ENCODE measurements at places on chromosomes 3 and 15.

- no peak for DNase-seq
These were observed 293.0 kb upstream of the ATP11B start for GRCh38 chr3:182500289-182500688.

GRCh38 chr3:53009826-53010539, 35.9 kb downstream of the SFMBT1 start:
- DNase-seq = no peak

DNA sequence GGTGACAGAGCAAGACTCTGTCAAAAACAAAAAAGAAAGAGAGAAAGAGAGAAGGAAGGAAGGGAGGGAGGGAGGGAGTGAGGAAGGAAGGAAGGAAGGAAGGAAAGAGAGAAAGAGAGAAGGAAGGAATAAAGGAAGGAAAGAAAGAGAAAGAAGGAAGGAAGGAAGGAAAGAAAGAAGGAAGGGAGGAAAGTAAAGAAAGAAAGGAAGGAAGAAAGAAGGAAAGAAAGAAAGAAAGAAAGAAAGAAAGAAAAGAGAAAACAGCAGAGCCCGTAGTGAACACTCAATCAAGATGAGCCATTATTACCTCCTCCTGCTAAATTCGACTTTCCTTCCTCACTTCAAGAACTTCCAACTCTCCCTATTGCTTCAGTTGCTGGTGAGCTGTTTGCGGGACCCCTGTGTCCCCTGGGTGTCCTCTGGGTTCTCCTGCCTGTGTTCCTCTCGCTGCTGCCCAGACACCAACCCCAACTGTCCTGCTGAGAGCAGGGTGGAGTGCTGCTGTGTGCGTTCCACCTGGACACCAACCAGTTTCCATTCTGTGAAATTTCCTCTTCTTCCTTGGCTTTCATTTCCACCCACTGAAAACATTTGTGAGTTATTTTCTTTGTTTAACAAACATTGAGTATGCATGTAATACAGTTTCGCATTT, 266.4 kb downstream of the FAM43A start:
- DNase-seq = no peak

DNA sequence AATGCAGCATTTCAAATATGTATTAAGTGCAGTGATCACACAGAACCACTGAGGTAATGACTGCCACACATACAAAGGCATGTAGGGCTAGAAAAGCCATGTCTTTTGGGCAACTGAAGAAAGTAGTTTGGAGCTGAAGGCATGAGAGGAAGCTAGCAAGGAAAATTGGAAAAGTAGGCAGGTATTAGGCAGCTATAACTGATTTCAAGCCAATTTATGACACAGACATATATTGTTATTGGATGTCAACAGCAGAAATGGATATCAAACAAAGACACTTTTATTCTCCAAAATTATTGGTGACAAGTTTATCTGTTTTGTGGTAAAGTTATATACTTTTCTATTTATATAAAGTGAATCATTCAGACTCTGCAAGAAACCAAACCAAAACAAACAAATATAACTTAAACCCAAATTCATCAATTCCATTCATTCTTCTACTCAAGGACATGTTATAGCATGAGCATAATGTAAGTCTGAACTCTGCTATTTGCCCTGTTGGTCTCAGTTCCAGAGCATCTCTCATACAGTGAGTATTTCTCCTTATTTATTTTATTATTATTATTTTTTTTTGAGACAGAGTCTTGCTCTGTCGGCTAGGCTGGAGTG, 307.4 kb upstream of the COL8A1 start:
- no peak for DNase-seq

DNA sequence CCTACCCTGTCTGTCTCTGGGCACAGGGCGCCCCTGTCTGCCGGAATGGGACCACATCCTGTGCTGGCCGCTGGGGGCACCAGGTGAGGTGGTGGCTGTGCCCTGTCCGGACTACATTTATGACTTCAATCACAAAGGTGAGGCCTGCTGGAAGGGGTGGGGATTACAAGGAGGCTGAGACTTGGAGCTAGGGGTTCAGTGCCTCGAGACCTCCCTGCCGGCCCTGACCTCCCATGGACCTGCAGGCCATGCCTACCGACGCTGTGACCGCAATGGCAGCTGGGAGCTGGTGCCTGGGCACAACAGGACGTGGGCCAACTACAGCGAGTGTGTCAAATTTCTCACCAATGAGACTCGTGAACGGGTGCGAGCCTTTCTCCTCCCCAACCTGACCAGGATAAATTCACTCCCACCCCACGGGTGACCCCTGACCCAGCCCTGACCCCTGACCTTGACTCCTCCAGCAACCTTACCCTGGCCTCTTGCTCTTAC, 20.4 kb downstream of the PTH1R start:
- no peak for DNase-seq

DNA sequence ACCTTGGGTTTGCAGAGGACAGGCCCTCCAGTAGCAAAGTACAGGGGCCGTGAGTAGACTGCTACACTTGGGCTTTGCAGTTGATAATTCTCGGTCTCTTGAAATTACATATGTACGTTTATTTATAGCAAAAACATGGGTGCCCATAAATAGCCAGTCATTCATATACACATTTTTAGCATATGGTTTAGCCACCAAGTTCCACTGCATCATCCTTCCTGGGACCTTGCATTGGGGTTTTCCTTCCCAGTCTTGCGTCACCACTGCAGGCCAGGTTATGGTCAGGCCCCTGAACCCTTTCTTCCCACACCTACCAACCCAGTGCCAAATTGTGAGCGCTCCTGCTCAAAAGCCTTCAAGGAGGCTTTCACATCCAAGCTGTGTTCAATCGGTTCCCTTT, 12.7 kb downstream of the KLHL25 start:
- no peak for DNase-seq

DNA sequence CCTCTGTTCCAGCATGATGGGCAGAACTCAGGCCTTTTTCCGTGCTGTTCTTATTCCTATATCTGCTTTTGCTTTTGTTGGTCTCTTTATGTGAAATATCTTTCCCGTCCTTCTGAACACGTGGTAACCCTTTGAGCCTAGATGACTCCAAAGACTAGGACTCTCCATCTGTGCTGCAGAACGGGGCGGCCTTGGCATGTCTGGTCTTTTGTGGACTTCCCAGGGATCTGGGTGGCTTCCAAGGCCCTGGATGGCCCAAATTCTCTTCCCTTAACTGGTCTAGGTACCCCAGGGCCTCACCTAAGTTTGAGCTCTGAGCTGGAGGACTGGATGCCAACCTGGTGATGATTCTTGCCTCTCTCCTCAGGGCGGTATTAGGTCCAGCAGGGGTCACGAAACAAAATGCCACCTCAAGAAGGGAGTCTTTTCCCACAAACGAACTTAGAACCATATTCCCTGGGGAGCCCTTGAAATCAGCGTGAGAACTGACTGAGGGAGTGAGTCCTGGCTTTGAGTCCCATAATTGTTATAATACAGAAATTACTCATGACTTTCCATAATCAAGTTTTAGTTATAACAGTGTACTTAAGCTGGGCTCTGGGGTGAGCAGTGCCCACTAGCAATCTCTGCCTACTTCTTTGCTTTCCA, 13.8 kb downstream of the TLNRD1 start:
- no peak for DNase-seq

- no peak for DNase-seq
These were observed 57.5 kb upstream of the TMCO5A start for GRCh38 chr15:37876900-37877299.

GRCh38 chr3:34008836-34009809, 210.7 kb downstream of the PDCD6IP start:
- no peak for DNase-seq

GRCh38 chr3:149042789-149043386, 43.4 kb downstream of the HLTF start:
- no peak for DNase-seq

- DNase-seq = no peak
These were observed 1021.0 kb downstream of the MCTP2 start for GRCh38 chr15:95252404-95252803.

DNA sequence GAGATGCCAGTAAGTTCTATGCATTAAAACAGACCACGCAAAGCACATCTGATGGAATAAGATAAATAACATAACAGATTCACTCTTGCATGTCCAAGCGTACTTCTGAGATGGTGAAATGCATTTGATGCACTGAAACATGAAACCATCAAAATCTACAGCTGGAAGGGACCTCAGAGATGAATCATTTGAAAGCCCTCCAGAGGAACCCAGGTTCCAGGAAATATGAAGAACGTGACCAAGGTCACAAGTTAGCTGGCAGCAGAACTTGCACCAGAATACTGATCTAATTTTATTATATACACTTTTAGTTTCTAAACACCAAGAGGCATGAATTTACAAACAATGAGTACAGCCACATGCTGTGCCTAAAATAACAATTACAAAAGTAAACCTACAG, 957.1 kb downstream of the FHIT start:
- no peak for DNase-seq

DNA sequence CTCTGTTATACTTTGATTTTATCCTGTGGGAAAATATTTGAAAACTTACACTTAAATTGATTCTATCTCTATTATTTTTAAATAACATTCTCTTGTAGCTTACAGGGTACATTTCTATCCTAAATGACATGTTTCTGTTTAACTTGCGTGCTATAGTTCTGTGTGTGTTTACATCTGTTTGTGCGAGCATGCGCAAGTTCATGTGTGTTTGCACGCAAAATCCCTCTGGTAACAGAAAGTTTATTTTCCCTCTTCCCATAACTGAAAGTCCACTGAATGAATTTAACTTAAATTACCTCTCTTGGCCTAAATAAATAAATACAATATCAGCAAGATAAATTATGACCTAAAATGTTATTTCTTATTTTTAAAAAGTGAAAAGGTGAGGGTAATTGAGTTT, 117.3 kb upstream of the NEO1 start:
- no peak for DNase-seq

- no peak for DNase-seq
These were observed 558.0 kb downstream of the MECOM start for GRCh38 chr3:169105561-169105960.

DNA sequence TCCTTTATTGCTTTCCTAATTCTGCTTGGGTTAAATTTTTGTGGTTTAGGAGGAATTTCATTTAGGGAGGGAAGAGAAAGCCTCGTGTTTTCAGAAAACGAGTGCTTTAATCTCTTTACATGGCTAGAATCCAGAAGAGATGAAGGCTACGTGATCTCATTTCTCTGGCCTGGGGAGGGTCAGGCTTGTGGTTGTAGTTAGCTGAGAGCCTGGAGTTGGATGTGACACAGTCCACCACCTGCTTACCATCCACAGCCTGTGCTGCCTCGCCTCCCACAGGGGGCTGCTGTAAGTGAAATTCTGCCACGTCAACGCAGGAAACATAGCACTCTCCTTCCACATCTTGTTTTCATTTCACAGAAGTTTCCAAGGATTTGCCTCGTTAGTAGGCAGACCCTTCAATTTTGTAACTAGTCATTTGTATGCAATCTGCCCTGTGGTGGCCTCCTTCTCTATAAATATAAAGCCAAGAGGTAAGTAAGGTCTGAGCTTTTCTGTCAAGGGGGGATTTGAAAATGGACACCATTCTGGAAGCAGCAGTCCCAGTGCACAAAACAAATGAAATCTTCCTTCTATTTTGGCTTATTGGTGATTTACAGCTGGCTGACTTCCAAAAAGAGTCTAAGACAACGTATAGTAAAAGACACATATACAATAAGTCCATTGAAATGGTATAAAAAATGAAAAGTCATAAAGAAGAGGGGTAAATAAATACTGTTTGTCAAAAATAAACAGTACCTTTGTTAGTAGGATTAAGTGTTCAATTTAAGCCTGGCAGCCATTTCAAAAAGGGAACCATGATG, 3.4 kb downstream of the GXYLT2 start:
- no peak for DNase-seq

DNA sequence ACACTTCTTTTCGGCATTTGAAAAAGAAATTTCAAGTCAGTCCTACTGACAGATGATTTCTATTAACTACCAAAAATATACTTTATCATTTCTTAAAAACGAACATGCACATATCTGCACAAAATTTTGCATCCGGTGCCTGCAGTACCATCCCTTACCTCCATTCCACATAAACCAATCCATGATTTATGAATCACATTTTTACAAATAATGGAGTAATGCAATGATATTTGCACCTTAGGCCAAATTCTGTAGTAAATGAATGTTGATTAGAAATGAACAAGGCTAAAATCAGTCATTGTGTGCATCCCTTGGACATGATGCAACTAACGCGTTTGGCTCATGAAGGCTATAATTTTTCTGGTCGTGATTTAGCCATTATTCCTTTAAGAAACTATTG, 46.5 kb downstream of the ROBO2 start:
- no peak for DNase-seq

Measured in activated naive CD4-positive, alpha-beta T cell treated with anti-CD3 and anti-CD28 coated beads, Interleukin-2, amount 10 ng/mL, durations not matched to agents 7 days and 5 days (primary cell).